Esophagus mucosa (tissue), 1 donor: ENCODE measurements at places on chromosomes 5 and 9.

- no peak for ATAC-seq
Observed at GRCh38 chr5:145697251-145697990, 137.7 kb downstream of the PRELID2 start.

GRCh38 chr5:73906277-73906676 is 280.3 kb downstream of the ARHGEF28 start:
- peak; percentile 44 for ATAC-seq

DNA sequence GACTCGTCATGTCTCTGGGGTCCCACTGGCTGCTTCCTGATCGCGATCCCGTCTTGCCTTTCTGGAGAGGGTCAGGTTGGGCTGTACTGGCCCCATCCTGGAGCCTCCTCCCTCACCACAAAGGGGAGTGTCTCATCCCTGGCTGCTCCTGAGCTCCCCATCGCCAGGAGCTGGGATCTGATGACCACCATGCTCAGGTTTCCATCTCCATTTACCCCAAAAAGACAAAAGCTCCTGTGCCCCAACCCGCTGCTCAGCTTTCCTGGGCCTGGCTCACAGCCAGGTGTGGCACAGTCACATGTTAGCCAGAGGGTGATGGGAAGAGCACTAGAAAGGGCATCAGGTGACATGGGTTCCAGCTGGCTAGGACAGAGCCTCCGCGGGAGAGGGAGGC is 47.3 kb upstream of the CDKN2AIPNL start:
- ATAC-seq = no peak

DNA sequence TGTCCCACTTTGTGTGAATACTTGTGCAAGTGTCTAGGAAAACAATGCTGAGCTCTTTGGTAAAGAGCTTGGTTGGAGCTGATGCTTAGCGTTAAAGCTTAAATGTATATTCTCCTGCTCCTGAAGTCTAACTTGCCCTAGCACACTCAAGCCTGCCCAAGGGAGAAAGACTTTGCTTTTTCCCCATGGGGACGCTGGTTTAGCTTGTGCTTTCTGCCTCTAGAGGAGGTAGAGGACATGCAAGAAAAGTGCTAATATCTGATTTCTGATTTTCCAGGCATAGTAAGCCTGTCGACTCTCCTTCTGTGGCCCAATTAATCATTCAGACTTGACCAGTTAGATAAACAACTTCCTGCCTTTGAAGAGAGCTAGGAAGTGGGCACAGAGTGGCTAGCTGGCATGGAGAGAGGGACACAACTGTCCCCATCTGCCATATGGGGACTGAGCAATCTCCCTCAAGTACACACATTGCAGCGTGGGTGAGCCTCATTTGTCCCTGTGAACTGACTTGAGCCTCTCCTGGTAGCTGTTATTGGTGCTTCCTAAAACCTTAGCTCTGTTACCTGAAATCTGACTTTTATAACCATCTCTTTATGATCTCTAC is 348.4 kb downstream of the BRINP1 start:
- no peak for ATAC-seq

GRCh38 chr5:44236040-44236439 is 153.2 kb downstream of the FGF10 start:
- ATAC-seq = no peak

GRCh38 chr5:143677403-143677802 is 134.6 kb upstream of the HMHB1 start:
- ATAC-seq = no peak

GRCh38 chr5:142486020-142486419 is 161.2 kb upstream of the SPRY4 start:
- ATAC-seq = no peak

DNA sequence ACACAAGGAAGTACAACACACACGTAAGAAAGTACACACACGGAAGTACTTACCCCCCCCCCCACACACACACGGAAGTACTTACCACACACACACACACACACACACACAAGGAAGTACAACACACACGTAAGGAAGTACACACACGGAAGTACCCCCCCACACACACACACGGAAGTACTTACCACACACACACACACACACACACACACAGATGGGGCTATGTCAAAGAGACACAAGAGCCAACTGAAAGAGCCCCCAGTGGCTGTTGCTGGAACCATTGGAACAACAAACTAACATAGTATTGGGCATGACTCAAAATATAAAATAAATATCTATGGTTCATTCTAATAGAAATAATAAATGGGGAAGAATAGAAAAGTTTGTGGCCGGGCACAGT is 4.9 kb upstream of the MAPK9 start:
- ATAC-seq = no peak

DNA sequence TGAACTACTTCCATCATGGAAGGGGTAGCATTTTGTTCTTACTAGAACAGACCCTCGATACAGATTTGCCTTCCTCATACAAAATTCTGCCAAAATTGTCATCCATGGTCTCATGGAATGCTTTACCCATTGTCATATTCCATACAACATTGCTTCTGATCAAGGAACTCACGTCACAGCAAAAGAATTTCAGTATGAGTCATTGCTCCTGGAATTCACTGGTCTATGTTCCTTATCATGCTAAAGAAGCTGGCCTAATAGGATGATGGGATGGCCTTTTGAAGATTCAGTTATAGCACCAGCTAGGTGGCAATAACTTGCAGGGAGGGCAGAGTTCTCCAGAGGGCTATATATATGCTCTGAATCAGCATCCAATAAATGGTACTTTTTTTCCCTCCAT is 18.2 kb upstream of the FNIP1 start:
- ATAC-seq = no peak

- ATAC-seq = no peak
Observed at GRCh38 chr5:59547731-59548130, 345.8 kb downstream of the PDE4D start.

GRCh38 chr9:109640580-109641371 is 139.2 kb upstream of the PALM2AKAP2 start:
- peak; percentile 49 for ATAC-seq

DNA sequence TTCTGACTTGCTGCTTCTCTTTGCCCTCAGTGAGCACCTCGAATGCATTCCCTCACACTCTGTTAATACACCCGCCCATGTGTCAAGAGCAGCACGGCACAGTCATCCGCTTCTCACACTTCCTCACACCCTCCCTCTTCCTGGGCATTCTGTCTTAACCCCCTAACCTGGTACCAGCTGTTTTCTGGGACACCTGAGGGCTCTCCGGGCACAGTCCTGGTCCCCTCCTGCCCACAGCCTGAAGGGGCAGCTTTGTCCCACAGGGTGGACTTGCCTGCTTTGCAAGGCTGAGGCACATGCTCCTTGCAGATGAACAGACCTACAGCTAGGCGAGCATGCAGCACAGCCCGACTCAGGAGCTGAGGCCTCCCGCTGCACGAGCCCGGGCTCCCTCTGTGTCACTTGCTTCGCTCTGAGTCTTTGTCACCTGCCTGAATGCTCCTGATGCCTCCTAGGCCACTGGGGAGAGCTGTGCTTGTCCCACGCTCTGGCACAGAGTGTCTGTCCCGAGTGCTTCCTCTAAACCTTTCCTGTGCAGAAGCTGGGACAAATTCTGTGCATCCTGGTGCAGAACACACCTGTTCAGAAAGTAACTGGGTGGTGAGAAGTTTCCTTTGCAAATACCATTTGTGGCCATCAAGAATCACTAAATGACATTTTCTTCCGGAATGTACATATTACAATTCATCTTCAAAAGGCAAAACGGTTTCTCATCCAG is 47.8 kb downstream of the AHRR start:
- no peak for ATAC-seq

DNA sequence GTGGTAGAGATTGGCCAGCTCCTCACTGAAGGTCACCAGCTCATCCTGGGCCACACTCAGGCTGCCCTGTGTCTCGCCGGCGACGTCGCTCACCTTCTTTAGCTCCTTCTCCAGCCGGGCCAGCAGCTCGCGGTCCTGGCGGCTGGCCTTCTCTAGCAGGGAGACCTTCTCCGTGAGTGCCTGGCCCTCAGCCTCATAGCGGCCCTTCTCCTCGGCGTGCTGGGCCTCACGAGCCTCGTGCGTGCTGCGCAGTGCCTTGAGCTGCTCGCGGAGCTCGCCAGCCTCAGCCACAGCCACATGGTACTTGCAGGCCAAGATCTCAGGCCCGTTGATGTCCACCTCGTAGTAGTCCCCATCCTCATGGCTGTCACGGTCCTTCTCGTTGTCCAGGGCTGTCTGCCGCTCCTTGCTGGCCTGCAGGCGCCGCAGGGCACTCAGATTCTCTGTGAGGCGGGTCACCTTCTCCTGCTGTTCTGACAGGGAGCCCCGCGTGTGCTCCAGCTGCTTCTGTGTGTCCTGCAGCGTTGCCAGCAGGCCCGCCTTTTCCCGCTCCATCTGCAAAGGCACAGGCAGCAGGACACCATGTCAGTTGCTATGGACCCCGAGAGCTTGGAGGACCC is 45.5 kb downstream of the BICD2 start:
- no peak for ATAC-seq

DNA sequence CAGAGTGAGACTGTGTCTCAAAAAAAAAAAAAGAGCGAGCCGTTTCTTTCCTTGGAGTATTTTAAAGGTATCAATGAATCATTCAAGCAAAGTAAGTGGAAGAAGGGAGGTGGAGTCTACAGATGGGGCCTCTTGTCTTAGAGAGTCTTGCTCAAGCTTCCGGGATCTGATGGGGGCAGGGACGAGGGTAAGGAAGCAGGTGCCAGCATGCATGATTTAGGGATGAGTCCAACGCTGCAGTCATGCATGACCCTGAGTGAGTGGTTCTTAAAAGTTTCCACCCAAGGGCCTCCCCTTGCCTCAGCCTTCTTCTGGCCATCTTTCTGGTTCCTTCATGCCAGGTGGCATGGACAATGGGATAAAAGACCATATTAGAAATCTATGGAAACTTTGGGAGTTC is 79.6 kb downstream of the MYO10 start:
- ATAC-seq = peak; percentile 99

DNA sequence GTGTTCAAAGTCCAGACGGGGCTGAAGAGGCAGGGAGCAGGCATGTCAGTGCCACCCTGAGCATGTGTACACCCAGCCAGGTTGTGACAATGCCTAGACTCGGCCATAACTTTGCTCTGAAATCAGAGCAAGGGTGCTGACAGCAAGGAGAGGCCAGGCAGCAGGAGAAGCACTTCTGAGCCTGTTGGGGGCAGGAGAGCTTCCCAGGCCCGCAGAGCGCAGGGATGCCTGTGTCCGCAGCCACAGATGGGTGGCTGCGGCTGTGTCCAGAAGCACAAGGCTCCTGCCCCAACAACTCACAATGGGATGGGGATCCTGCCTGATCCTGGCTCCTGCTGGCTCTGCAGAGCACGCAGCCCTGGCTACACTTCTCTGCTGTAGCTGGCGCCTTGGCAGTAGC is 373.9 kb downstream of the CHSY3 start:
- no peak for ATAC-seq

DNA sequence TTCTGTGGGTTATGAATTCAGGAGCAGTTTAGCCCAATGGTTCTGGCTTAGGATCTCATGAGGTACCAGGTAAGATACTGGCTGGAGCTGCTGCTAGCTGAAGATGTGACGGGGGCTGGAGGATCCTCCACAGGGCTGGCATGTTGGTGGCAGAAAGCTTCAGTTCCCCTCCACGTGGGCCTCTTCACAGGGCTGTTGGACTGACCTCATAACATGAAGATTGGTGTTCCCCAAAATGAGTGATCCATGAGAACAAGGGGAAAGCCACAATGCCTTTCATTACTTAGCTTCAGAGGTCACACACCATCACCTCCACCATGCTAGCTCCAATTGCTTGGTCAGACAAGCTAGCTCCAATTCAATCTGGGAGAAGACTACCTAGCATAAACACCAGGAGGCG is 8.5 kb upstream of the S100Z start:
- no peak for ATAC-seq

DNA sequence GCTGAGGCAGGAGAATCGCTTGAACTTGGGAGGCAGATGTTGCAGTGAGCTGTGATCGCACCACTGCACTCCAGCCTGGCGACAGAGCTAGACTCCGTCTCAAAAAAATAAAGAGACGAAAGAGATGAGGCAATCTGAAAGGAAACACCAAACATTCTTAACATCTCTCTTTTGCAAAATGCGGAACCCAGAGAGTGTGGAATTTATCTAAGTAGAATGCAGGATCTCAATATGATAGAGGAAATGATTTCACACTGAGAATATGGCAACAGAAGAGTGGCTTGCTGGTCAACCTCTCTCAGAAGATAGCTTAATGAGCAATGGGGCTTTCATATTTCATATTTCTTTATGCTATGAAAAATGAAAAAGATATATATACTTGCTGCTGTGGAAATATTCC is 33.4 kb upstream of the PCA3 start:
- ATAC-seq = no peak

DNA sequence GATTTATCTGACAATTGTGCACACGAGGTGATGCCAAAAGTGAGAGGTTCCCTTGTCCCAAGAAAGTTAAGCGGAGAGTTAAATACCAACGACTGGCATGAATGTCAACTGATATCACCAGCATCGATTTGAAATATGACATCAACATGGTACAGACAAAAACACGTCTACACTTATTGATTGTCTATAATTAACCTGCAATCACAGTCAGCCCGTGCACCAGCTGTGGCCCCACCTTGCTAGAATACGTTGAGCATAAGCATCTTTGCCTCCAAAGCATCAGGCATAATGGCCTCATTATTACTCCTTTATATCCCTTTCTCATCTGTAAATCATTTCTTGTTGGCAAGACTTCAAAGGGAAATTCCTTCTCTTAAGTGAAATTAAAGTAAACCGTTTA is 625.4 kb downstream of the IRX1 start:
- ATAC-seq = no peak

GRCh38 chr5:175385691-175386362 is 58.2 kb downstream of the DRD1 start:
- ATAC-seq = no peak

DNA sequence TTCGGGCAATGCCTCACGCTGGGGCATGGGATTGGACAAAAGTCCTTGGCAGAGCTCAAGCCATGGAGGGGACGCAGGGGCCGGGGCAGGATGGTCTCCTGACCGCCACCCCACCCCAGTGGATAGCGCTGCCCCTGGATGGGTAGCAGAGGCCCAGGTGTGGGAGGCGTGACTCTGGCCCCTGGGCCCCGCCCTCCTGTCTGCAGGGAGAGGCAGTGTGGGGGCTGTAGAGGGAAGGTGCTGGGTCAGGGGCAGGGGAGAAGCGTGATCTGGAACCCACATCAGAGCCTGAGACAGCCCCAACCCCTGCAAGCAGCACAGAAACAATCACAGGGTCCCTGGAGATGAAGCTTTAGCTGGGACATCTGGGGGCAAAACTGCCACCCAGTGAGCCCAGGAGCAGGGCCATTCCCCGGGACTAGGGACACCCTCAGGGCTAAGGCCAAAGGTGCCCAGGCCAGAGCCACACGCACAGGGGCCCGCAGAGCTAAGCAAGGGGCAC is 36.2 kb downstream of the NACC2 start:
- ATAC-seq = no peak

DNA sequence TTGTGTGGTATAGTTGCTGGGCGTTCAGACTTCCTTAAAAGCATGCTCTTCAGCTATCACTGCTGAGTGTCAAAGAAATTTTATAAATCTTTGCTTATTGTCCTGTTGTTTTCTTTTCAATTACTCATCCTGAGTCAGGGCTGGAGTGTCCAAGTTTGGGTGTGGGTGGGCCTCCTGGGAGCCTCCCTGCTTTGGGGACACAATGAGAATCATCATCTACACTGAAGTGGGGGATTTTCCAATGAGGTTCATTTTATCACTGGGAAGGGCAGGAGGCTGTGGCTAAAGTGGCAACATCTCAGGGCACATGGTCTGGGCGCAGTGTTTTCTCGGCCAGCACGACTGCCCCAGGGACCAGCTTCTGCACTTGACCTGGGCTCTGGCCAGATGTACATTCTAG is 19.5 kb downstream of the GFPT2 start:
- peak; percentile 67 for ATAC-seq

GRCh38 chr9:78713614-78714405 is 416.9 kb downstream of the PSAT1 start:
- no peak for ATAC-seq

GRCh38 chr9:136764301-136764891 is at the start of gene LCN15:
Gene LCN15, minus strand, starts transcription at chr9:136764518. Its CDS starts 30 bp downstream, at chr9:136764488.
- ATAC-seq = no peak

GRCh38 chr9:34512131-34513078 is 10.4 kb downstream of the ENHO start:
- ATAC-seq = no peak
